ENCODE measurements at places on chromosomes 1 and 21.
A peak's percentile ranks its signal among the peaks of the same experiment; 100 is the strongest.

DNA sequence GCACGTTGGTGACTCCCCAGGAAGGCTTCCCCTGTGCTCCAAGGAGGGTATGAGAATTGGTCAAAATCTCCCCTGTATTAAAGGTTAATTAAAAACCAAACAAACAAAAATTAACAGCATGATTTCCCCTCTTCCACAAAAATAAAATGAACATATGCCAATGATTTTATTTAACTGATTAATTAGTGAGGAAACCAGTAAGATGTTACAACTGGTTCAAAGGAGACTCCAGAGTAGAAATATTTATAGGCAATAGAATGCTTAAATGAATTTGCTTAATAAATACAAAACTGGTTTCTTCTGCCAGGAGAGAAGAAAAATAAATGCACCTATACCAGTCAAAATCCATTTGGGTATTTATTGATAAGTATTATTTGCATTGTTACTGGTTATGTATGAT is 249.5 kb upstream of the DEPDC1 start:
- DNase-seq, result no peak

GRCh38 chr1:112536561-112536960 is 27.8 kb downstream of the WNT2B start:
- no peak for DNase-seq

- no peak for DNase-seq
Observed at GRCh38 chr1:13927736-13928135, 227.7 kb downstream of the PRDM2 start.

GRCh38 chr1:14094611-14095400 is 394.8 kb downstream of the PRDM2 start:
- peak; percentile 33 for DNase-seq

DNA sequence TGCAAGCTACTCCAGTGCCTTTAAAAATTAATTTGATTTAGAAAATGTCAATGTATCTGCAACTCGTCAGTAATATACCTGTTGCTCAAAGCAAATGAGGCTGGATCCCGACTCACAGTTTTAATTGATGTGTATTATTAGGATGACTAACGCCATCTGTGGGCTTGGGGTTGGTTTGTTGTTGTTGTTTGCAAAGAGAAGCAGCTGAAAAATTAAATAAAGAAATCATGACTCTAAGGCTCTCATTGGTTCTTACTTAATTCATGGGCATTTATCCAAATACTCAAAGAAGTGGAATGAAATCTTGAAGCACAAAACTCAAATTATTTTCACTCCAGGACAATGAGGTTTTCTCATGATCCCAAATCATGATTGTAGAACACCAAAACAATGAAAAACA is 46.4 kb downstream of the SEC16B start:
- DNase-seq, result no peak

DNA sequence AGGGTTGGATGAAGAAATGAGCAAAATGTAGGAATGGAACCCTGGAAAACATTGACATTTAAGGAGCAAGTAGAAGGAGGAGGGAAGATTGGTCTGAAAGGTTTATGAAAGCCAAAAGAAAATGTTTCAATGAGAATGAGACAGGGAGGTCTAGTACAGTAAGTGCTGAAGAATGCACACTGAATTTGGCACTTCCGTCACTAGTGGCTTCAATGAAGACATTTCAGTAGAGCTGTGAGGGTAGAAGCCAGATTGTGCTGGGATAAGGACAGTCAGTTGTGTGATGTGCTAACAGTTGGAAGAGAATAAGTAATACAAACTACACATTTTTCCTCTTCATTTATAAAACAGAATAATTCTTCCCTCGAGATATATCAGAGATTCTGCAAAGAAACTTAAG is 17.1 kb downstream of the THEM4 start:
- no peak for DNase-seq

DNA sequence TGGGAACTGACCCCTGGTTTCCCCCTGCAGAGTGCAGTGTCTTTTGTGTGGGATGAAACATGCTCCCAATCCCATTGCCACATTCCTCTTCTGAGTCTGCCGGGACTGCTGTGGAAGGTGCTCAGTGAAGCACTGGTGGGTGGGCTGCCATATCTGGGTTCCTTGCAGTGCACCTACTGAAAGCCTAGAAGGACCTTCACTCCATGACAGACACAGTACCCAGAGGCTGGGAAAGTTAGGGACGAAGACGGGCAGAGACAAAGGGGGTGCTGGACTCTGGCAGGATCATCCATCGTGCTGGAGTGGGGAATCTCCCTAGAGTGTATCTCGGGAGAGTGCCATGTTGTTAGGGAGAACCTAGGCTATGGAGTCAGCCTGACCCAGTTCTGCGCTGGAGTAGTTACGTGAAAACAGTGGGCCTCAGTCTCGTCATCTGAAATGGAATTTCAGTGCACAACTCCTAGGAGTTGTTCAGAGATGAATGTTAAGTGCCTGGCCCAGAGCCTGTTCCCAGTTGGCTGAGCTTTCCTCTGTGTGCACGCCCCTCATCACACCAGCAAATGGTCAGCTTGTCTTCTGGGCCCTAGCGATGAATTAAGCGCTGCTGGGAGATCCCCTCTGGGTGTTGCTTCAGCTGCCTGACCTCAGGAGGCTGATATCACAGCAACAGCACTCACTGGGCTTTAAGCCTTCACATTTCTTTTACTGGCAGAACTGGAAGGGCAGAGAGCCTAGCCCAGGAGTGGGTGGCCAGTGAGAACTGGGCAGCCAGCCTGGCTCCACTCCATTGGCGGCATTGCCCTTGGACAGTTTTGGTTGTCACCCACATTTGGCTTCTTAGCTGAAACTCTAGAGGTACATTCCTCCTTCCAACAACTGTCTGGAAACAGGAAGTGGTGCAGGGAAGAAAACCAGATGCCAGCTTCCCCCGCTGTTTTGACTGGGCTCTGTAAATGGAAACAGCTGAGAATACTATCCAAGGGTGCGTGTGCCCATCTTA is 479.8 kb upstream of the VAMP3 start:
- no peak for DNase-seq

GRCh38 chr1:76083189-76083588 is 8.6 kb downstream of the ST6GALNAC3 start:
- no peak for DNase-seq

GRCh38 chr1:10969267-10969970 is 43.0 kb upstream of the TARDBP start:
- no peak for DNase-seq

DNA sequence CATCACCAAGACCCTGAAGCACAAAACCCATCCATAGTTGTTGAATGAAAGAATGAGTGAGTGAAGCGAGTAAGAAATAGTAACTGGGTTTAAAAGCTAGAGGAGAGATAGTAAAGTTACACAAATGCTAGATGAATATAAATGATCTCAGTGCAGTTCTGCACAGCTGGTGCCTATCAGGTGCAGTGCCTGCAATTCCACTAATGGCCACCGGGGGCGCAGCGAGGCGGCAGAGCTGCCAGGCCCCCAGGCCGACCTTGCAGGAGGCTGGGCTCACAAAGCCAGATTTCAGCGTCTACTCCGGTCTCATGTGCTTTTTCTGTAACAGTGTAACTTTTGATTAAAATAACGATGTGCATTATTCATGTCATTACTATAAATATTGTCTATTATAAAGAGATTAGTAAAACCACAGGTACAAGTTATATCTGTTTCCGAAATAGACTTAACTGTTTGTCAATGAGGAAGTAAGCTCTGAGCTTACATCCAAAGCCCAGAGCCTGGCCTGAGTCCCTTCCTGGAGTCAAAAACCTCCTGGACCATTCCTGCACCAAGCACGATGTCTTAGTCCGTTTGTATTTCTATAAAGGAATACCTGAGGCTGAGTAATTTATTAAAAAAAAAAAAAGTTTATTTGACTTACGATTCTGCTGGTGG is 477.6 kb downstream of the NPHP4 start:
- DNase-seq, result peak; percentile 59
